ENCODE measurements at places on chromosomes 16 and 17.

DNA sequence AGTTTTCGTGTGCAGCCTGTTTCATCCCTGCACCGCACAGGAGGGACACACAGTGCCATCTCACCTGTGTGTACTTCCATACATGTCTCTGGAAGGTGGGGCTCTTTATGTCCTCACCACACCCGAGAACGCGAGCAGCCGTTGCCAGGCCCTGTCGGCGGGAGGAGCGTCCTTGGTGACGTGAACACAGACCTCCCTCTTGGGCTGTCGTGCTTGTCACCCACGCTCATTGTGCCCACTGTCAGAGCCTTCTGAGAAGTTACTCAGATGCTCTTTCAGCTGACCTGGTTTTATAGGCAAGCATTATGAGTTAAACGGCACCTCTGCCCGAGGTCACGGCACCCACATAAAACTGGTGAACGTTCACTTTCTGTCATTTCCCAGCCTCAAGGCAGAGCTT is 40.2 kb downstream of the ZNF750 start:
- DNase-seq: no peak

GRCh38 chr16:66489818-66490217 is 60.1 kb downstream of the TK2 start:
- DNase-seq: no peak

DNA sequence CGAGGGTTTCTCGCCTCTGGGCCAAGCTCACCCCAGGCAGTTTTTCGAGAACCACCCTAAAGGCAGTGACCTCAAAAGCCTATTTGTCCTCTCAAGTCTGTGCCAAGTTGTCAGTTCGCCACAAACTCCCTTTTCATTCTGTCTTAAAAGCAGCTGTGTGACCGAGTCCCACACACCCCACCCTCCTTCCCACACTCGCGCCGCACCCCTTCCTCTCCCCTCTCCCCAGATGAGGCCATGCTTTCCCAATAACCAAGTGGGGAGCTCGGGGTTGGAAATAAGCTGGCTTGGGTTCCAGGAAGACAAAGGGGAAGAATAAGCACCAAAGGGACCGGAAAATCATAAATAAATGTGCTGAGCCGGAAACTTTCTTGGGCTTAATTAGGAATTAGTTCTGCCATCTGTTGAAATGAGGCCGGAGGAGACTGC is 36.7 kb downstream of the GRIN2C start:
- DNase-seq: no peak

- no peak for DNase-seq
These were observed 380.4 kb upstream of the CCL2 start for GRCh38 chr17:33874617-33875060.

GRCh38 chr16:50393858-50394802 is 25.3 kb upstream of the BRD7 start:
- DNase-seq: no peak

GRCh38 chr16:89983536-89983935 is 35.0 kb downstream of the DEF8 start:
- no peak for DNase-seq

DNA sequence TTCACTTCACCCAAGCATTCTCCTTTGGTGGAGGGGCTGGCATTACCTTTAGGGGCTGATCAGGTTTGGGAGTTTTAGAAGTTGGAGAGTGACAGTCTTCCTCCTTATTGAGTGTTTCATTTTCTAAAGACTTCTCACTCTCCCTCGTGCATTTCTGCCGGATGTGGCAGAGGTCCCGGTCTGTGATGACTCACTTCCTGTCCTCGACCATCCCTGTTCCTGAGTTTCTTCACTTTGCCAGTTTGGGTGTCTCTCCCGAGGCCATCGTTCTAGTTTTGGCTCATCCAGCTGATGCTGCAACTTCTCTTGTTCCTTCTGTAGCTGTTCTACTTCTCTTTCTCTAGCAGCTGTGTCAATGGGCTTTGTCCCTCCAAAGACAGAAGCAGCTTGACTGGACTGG is 104.3 kb downstream of the PHKB start:
- peak; percentile 19 for DNase-seq
